ENCODE measurements at places on chromosomes 3 and 15. TPM values are rescaled to one million over a fixed set of nuclear protein-coding genes. Genes with fewer than 3 reads are reported as not detected.

The ACAP2 gene
- 29.4 TPM for total RNA-seq

The FBXO40 gene
- total RNA-seq: not detected

The DBR1 gene
- 7.7 TPM for total RNA-seq

The ARGFX gene
- not detected for total RNA-seq

The SLC2A2 gene
- total RNA-seq: not detected

The USP50 gene
- not detected for total RNA-seq

The SH3GL3 gene
- 1.3 TPM for total RNA-seq

The PLAAT1 gene
- total RNA-seq: 0.23 TPM

The CELF6 gene
- 0.43 TPM for total RNA-seq

The MINAR1 gene
- total RNA-seq: 0.70 TPM

The UACA gene
- 33.1 TPM for total RNA-seq

The KCNMB3 gene
- total RNA-seq: 0.26 TPM

The TMEM266 gene
- not detected for total RNA-seq

The ANKRD63 gene
- not detected for total RNA-seq

The SCAP gene
- 67.1 TPM for total RNA-seq

The ZNF80 gene
- total RNA-seq: not detected

The CKMT1B gene
- total RNA-seq: not detected

The SH2D7 gene
- total RNA-seq: not detected

The CPOX gene
- total RNA-seq: 24.3 TPM

The BNIP2 gene
- 95.6 TPM for total RNA-seq

The NEK10 gene
- 2.1 TPM for total RNA-seq

The ATP8B4 gene
- 0.43 TPM for total RNA-seq

The PEX11A gene
- 3.6 TPM for total RNA-seq

The GOLGA8H gene
- not detected for total RNA-seq

The SLC28A1 gene
- total RNA-seq: not detected

The GPR62 gene
- total RNA-seq: not detected

The RLBP1 gene
- total RNA-seq: not detected

The CEP152 gene
- total RNA-seq: 1.5 TPM

The GUCA1C gene
- not detected for total RNA-seq

The CCDC39 gene
- 0.23 TPM for total RNA-seq

The AMOTL2 gene
- 284 TPM for total RNA-seq

The C2CD4A gene
- 0.12 TPM for total RNA-seq

The IGF1R gene
- total RNA-seq: 13.2 TPM

Measured in pericardium fibroblast (primary cell).